ENCODE measurements at places on chromosomes 11 and 22.
A peak's percentile ranks its signal among the peaks of the same experiment; 100 is the strongest.

GRCh38 chr11:38392176-38392575 is 1794.1 kb upstream of the RAG2 start:
- no peak for DNase-seq

- DNase-seq, result no peak
Measured at GRCh38 chr11:128232588-128232987, 354.8 kb downstream of the ETS1 start.

GRCh38 chr11:36105743-36106581 is 162.1 kb downstream of the LDLRAD3 start:
- no peak for DNase-seq

GRCh38 chr11:123405123-123405592 is 24.9 kb upstream of the GRAMD1B start:
- no peak for DNase-seq

GRCh38 chr11:60334005-60334620 is 7.1 kb downstream of the MS4A6E start:
- DNase-seq, result peak; percentile 44

GRCh38 chr11:44779736-44780520 is 53.2 kb downstream of the TSPAN18 start:
- DNase-seq, result no peak

DNA sequence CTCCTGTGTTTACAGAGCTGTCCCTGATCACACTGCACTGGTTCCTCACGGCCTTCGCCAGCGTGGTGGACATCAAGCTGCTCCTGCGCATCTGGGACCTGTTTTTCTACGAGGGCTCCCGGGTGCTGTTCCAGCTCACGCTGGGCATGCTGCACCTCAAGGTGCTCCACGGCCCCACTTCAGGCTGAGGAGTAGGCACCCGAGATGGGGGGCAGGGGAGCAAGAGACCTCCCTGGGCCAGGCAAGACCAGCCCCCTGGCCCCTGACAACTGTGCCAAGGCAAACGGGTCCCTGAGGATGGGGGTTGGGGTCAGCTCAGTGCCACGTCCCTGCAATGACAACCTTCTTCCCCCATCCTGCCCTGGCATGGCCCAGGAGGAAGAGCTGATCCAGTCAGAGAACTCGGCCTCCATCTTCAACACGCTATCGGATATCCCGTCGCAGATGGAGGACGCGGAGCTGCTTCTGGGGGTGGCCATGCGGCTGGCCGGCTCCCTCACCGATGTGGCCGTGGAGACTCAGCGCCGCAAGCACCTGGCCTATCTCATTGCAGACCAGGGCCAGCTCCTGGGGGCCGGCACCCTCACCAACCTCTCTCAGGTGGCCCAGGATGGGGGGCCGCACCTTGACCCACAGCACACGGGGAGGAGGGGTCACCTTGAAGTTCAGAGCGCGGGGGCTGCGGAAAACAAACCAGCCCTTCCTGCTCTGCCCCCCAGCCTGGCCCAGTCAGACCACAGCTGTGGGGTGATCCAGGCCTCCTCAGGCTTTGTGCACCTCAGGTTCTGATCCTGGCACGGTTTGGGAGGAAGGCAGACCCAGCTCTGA is 35.9 kb downstream of the SGSM3 start:
- DNase-seq, result no peak

DNA sequence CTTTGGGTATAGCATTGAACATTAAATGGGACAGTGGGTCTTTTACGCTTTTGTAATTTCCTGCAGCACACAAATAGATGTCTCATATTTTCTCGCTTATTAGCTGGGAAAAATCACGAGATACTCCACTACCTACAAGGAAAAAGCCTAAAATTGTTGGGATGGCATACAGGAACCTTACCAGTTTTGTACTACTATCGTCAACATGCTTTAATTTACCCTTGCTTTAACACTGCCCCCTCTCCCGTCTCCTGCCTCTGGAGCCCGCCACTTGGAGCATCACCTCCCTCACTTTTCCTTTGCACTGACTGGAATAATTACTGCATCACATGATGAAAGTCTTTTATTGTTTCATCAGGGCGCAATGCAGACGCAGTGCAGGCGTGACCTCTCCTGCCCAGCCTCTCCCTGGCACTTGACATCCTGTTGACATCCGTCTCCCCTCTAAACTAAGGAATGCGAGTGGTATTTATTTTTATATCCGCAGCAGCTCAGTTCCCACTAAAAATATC is 1.0 kb upstream of the FNBP4 start:
- DNase-seq, result no peak

- no peak for DNase-seq
Measured at GRCh38 chr11:83249972-83250593, 36.1 kb downstream of the CCDC90B start.

- DNase-seq, result no peak
Measured at GRCh38 chr22:45481661-45482060, 21.0 kb upstream of the FBLN1 start.

GRCh38 chr11:61572913-61573312 is 8.0 kb downstream of the SYT7 start:
- no peak for DNase-seq

DNA sequence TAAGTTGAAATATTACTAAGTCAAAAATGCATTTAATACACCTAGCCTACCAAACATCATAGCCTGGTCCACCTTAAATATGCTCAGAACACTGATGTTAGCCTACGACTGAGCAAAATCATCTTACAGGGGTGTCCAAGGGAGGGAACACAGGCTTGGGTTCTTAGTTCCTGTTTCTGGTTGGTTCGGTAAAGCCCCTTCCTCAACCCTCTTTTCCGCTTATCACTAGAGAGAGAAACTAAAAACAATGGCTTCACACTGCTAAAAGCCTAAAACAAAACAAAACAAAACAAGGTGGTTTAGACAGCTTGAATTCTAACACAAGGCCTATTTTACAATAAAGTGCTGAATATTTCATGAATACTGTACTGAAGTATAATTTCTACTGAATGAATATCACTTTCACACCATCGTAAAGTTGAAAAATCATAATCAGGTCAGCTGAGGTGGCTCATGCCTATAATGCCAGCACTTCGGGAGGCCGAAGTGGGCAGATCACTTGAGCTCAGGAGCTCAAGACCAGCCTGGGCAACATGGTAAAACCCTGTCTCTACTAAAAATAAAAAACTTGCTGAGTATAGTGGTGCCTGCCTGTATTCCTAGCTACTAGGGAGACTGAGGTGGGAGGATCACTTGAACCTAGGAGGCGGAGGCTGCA is 118.0 kb downstream of the SIK3 start:
- DNase-seq, result no peak
